ENCODE measurements at places on chromosomes 1 and 21. TPM values are rescaled to one million over a fixed set of nuclear protein-coding genes. Genes with fewer than 3 reads are reported as not detected.

The MYOG gene
- total RNA-seq = not detected

The SLC6A9 gene
- total RNA-seq = 7.2 TPM

The PLA2G2E gene
- total RNA-seq = not detected

GRCh38 chr21:36064085-36064460, 3.7 kb upstream of the SETD4 start:
- H3K36me3 ChIP-seq = no peaks in the 10 kb centered on the region
- no peak for DNase-seq
- peaks cover 7% of the 10 kb centered on the region for H3K4me1 ChIP-seq

DNA sequence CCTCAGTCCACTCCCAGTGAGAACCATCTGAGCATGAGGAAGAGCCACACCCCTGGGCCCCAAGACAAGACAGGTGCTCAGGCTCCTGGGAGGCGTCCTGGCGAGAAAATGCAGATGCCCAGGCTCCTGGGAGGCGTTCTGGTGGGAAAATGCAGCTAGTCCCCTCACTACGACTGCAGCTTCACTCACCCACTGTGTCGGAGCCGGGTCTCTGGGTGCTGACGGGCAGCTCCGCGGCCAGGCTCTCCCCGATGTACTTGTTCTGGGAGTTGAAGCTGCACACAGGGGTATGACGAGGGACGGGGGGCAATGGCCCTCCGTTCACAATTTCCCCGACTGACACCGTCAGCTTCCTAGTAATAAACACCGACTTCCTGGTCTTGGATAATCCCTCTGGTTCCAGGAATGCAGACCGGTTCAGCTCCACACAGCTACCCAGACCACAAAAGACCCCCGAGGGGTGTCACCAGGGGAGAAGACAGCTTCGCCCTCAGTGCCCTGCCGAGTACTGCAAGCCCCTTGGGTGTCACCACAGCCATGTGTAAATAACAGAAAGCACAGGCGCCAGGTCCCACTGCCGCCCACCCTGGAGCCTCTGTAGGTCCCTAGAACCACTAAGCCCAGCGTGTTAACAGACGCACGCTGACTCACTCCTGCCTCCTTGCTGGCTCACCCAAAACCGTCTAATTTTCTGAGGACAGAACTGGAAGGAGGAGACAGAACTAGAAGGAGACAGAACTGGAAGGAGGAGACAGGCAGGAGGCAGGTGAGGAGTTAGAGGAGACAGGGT, 19.5 kb downstream of the MCM3AP start:
- no peaks in the 10 kb centered on the region for H3K27me3 ChIP-seq
- DNase-seq = no peak
- no peak overlapping the region for H3K27ac ChIP-seq
- no peak overlapping the region for H3K4me3 ChIP-seq
- H3K36me3 ChIP-seq = peaks cover 80% of the 10 kb centered on the region
- H3K4me1 ChIP-seq = no peaks in the 10 kb centered on the region

- no peaks in the 10 kb centered on the region for H3K27me3 ChIP-seq
- H3K4me1 ChIP-seq = peaks cover 21% of the 10 kb centered on the region
- H3K4me3 ChIP-seq = no peak overlapping the region
Observed at GRCh38 chr1:15577691-15578090, 7.2 kb downstream of the AGMAT start.

DNA sequence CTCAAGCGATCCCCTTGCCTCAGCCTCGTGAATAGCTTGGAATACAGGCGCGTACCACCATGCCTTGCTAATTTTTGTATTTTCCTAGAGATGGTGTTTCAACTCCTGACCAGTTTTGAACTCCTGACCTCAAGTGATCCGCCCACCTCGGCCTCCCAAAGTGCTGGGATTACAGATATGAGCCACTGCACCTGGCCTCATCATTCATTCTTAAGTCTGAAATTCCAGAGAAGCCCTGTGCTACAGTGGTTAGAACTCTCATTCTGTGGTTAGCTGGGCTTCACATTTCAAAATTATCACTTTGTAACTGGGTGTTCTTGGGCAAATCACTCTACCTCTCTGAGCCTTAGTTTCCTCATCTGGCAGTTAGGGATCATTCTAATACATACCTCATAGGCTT, 86.1 kb upstream of the POU3F1 start:
- no peaks in the 10 kb centered on the region for H3K36me3 ChIP-seq
- H3K4me3 ChIP-seq = no peak overlapping the region
- H3K4me1 ChIP-seq = no peaks in the 10 kb centered on the region
- H3K27me3 ChIP-seq = no peaks in the 10 kb centered on the region
- no peak overlapping the region for H3K27ac ChIP-seq

GRCh38 chr21:45126204-45126626, 51.8 kb downstream of the ADARB1 start:
- no peaks in the 10 kb centered on the region for H3K27me3 ChIP-seq
- H3K27ac ChIP-seq = no peak overlapping the region
- no peak for DNase-seq
- peaks cover 12% of the 10 kb centered on the region for H3K4me1 ChIP-seq
- no peaks in the 10 kb centered on the region for H3K36me3 ChIP-seq

The MAP10 gene
- 5.4 TPM for total RNA-seq

DNA sequence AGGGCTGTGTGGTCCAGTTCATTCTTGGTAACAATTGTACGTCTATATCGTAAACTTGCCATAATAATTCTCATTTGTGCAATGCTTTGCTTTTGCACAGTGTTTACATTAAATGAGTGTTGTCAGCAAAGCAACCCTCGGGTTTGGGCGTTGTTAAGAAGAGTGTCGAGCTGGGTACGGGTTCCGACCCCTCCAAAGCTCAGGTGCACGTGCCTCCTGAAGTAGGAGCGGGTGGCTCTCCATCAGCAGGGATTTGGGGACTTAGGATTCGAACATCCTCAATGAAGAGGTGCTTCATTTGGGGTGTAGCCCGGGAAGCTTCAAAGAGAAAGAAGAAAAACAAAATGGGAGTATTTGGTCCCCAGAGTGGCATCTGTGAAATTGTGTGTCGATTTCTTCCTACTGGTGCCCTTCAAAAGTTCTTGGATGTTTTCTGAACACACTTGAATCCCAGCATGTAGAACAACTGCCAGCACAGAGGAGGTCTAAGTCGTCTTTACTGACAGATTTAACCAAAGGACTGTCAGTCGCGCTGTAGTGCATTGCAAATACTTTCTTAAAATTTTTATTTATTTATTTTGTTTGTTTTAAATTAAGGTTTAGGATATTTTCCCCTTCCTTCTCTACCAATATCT, 1.1 kb downstream of the TRIM58 start:
- peak overlapping the region; percentile 72 for H3K27ac ChIP-seq
- H3K4me1 ChIP-seq = peaks cover 2% of the 10 kb centered on the region
- DNase-seq = peak; percentile 35
- H3K27me3 ChIP-seq = no peaks in the 10 kb centered on the region
- peak overlapping the region; percentile 69 for H3K4me3 ChIP-seq

GRCh38 chr1:84427250-84428188, 29.2 kb downstream of the DNASE2B start:
- DNase-seq = no peak
- H3K4me1 ChIP-seq = no peaks in the 10 kb centered on the region
- no peaks in the 10 kb centered on the region for H3K27me3 ChIP-seq
- no peak overlapping the region for H3K4me3 ChIP-seq
- H3K27ac ChIP-seq = no peak overlapping the region
- H3K36me3 ChIP-seq = no peaks in the 10 kb centered on the region

DNA sequence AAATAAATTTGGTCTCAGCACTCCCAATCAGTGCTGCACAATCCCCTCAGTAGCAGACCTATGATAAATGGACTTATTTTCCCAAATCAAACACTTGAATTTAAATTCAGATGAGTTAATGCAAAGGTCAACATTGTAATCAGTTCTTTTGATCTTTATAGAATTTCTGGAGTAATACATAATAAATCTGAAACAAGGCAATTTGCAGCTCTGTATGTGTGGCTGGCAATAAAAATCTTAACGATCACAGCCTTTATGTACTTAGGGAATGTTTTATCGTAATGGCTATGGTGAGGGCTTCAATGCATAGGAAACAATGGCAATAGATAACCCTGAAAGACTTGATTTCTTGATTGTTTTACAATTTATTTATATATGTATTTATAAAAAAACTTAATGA, 91.4 kb downstream of the GPATCH2 start:
- H3K27me3 ChIP-seq = no peaks in the 10 kb centered on the region
- no peak for DNase-seq
- no peaks in the 10 kb centered on the region for H3K36me3 ChIP-seq
- H3K27ac ChIP-seq = no peak overlapping the region

The MRAP gene
- total RNA-seq = not detected

The PDE9A gene
- 6.9 TPM for total RNA-seq

DNA sequence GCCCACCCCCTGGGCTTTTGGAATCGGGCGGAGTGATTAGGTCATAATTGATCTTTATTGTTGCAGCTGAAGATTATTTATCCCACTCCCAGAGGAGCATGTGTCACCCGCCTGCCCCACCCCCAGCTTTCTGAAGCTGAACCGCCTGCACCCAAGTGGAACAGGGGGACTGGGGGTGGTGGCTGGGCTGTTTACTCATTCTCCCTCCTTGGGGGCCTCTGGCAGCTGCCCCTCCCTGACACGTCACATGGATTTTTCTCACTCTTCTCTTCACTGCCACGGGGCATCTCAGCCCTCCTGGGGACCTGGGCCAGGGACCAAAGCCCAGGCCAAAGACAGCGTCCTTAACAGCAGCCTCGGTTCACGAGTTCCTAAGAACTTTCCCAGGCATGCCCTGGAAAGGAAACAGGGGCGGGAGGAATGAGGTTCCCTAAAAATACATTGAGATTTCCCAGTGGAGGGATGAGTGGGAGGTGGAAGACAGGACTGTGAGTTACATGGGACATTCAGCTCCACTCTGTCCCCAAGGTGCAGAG, 31.6 kb upstream of the SOX13 start:
- H3K4me3 ChIP-seq = no peak overlapping the region
- peak overlapping the region; percentile 55 for H3K27ac ChIP-seq
- peaks cover 13% of the 10 kb centered on the region for H3K4me1 ChIP-seq
- DNase-seq = peak; percentile 72
- no peaks in the 10 kb centered on the region for H3K36me3 ChIP-seq

The VTCN1 gene
- total RNA-seq = not detected

DNA sequence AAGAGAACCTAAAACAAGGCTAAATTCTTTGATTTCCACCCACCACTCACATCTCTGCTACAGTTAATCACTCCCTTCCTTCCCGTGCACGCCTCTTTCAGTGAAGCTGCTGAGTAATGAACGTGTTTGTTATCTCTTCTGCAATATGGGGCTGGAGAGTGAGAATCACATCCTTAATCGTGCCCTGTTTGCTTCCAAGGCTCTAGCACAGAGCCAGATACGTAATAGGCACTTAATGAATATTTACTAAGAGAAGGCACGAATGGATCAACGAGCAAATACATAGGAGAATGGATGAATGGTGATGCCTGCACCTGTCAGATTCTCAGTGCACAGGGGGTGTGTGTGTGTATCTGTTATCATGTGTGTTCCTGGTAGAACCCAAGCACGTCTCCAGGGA, 22.1 kb upstream of the FAM43B start:
- no peaks in the 10 kb centered on the region for H3K36me3 ChIP-seq
- H3K27me3 ChIP-seq = no peaks in the 10 kb centered on the region
- no peak overlapping the region for H3K27ac ChIP-seq
- no peaks in the 10 kb centered on the region for H3K4me1 ChIP-seq

DNA sequence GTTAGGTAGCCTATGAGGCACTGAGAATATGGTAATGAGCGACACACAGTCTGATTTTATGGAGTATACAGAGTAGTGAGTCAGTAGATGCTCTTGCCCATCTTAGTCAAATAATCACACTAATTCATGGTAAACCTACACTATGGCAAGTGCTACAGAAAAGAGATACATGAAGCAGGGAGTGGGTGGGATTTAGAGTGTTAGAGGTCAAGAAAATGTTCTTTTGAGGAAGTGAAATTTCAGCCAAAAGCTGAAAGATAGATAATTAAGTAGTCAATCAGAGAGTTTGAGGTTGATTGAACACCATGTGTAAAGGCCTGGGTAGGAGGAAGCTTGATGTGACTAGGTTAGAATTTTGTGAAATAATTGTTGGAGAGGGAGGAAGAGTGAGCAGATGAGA, 14.7 kb downstream of the MDM4 start:
- no peaks in the 10 kb centered on the region for H3K4me1 ChIP-seq
- no peaks in the 10 kb centered on the region for H3K27me3 ChIP-seq
- H3K4me3 ChIP-seq = no peak overlapping the region
- DNase-seq = no peak
- no peak overlapping the region for H3K27ac ChIP-seq

DNA sequence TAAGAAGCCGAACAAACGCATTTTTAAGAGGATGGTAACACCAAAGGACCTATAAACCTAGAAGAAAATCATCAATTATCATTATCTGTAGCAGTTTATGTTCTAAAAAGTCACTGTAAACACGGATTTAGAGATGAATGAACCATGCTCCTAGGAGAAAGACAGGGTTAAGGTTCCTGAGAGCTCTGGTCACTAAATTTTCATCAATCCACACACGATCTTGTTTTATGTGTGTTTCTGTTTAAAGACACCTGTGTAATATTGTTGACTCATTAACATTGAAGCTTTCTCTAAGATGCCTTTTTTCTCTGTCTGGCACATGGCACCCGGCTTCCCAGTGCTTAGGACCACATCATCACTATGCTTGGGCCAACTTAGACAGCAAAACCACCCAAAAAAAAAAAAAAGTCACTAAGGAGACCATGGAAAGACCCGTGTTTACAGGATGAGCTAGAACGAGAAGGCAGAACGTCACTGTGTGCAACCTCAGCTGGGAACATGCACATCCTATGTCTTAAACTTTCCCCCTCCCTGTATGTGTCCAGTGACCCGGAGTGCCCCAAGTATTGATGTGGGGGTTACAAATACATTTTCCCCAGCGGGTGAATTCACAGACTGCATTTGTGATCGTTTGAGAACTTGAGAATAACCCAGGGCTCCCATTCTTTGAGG, 55.8 kb upstream of the PDE9A start:
- DNase-seq = no peak
- H3K36me3 ChIP-seq = no peaks in the 10 kb centered on the region
- H3K27ac ChIP-seq = no peak overlapping the region
- no peaks in the 10 kb centered on the region for H3K27me3 ChIP-seq
- peaks cover 5% of the 10 kb centered on the region for H3K4me1 ChIP-seq
- no peak overlapping the region for H3K4me3 ChIP-seq

GRCh38 chr1:154351363-154352068, 26.2 kb downstream of the ATP8B2 start:
- H3K27me3 ChIP-seq = no peaks in the 10 kb centered on the region
- peaks cover 15% of the 10 kb centered on the region for H3K4me1 ChIP-seq
- DNase-seq = no peak
- no peak overlapping the region for H3K27ac ChIP-seq
- peaks cover 27% of the 10 kb centered on the region for H3K36me3 ChIP-seq
- no peak overlapping the region for H3K4me3 ChIP-seq

- H3K4me1 ChIP-seq = no peaks in the 10 kb centered on the region
- no peak overlapping the region for H3K27ac ChIP-seq
- no peaks in the 10 kb centered on the region for H3K27me3 ChIP-seq
- DNase-seq = no peak
Observed at GRCh38 chr21:14541841-14542490, 4.1 kb downstream of the SAMSN1 start.

The CNKSR1 gene
- total RNA-seq = 31.6 TPM

DNA sequence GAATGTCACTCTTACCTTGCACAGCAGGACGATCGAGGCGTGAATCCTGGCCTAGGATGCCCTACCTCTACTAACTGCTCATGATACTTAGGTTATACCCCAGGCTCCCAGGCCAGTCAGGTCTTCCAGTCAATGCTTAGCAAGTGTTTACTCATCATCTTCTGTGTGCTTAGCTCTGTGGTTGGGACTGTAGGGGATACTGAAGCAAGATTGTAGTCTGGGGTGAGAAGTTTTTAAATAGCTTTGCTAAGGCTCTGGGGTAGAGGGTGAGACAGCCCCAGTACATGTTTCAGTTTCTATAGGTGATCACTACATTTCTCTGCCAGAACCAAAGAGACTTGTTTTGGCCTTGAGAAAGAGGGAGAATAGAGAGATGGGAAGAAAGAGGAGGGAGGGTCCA, 250.8 kb upstream of the KIAA0040 start:
- no peaks in the 10 kb centered on the region for H3K27me3 ChIP-seq
- DNase-seq = no peak
- H3K27ac ChIP-seq = no peak overlapping the region
- H3K4me1 ChIP-seq = no peaks in the 10 kb centered on the region

Data from thyroid gland (tissue), 4 donors.